ENCODE measurements at places on chromosomes 12 and 14. TPM values are rescaled to one million over a fixed set of nuclear protein-coding genes. Genes with fewer than 3 reads are reported as not detected.
A peak's percentile ranks its signal among the peaks of the same experiment; 100 is the strongest.

- no peak for DNase-seq
Observed at GRCh38 chr14:96662116-96662970, 134.8 kb upstream of the VRK1 start.

DNA sequence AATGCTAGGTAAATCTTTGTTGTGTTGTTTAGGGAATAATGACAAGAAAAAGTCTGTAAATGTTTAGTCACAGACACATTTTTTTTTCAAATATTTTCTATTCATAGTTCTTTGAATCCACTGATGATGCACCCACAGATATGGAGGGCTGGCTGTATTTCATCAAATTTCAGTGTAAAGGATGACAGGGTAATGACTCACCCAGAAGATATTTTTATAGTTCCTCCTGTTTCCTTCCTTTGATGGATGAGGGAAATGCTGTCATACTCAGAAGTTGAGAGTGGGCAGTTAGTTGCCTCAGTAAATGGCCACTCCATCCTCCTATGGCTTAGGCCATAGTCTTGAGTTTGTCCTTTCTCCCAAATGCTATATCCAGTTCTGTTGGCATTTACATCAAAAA is 76.9 kb upstream of the REP15 start:
- peak; percentile 45 for DNase-seq

DNA sequence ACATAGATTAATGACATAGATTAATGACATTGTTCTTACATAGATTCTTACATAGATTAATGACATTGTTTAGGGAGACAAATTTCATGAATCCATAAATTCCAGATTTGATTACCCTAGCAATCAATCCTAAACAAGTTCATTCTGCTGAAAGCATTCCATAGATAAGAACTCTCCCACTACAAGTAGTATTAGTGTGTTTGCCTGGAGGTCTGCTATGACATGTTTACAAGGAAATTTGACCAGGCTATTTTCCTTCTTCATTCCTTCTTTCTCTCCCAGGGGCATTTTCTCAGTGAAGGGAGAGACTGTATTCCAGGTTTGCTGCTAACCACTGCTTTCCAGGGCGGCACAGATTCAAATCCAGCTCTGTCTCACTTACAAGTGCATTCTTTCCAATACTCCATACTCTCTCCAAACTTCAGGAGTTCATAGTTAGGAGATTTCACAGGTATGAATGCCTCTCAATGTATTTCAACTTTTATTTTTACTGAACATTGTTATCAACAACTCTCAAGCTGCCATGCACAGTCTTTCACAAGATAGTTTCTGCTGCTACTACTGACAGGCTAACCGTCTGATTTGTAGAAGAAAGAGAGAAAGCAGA is 134.5 kb downstream of the SLC38A1 start:
- no peak for DNase-seq

- peak; percentile 48 for DNase-seq
Observed at GRCh38 chr12:67647799-67648520, 585 bp upstream of the DYRK2 start.

The ZNF10 gene
- polyA plus RNA-seq, result 7.2 TPM

The RD3L gene
- not detected for polyA plus RNA-seq

- DNase-seq, result no peak
Observed at GRCh38 chr14:89241257-89241656, 175.8 kb downstream of the FOXN3 start.

DNA sequence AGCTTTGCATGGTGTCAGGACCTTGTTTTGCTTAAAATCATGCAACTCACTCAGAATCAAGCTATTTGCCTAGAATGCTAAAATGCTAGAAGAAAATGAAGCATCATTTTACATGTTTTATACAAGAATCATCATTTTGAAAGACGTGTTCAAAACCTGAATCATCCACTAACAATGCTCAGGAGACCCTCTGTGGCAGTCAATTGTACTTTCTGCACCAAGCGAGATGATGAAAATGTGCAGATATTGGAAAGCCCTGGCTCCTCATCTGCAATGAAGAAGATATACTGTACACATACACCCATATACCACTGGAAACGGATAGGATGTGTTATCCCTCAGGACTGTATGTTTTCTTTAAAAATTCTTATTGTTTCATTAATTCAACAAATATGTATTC is 92.7 kb downstream of the DYRK2 start:
- DNase-seq, result no peak

DNA sequence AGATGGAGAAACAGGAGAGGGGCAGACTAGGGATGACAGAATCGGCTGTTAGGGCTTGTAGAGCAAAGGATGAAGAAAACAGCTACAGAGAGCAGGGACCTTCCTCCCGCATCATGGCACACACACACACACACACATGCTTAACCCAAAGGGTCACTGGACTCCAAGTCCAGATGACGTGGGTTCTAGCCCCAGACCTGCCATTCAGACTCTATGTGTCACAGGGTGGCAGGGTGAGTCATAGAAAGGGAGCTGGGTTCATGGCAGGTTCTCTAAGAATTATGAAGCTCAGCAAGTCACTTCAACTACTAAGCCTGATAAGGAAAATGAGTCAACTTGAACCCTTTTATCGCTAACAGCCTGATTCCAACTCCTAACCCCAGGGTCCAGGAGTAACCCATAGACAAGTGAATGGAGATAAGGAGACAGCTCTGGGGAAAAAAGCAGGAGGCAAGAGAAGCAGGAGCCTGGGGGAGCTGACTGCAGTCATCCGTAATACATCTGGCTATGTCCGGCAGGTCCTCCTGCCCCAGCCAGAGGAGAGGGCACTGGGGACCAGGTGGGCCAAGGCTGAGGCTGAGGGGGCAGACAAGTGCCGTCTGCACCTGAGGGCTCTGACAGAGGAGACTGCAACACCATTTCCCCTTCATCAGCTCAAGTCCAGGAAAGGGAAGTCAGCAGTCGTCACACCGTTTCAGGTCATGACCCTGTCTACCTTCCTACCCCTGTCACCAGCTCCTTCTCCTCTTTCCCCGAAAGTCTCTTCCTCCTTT is 3.6 kb upstream of the TNFRSF1A start:
- peak; percentile 83 for DNase-seq

The HELB gene
- 1.1 TPM for polyA plus RNA-seq

DNA sequence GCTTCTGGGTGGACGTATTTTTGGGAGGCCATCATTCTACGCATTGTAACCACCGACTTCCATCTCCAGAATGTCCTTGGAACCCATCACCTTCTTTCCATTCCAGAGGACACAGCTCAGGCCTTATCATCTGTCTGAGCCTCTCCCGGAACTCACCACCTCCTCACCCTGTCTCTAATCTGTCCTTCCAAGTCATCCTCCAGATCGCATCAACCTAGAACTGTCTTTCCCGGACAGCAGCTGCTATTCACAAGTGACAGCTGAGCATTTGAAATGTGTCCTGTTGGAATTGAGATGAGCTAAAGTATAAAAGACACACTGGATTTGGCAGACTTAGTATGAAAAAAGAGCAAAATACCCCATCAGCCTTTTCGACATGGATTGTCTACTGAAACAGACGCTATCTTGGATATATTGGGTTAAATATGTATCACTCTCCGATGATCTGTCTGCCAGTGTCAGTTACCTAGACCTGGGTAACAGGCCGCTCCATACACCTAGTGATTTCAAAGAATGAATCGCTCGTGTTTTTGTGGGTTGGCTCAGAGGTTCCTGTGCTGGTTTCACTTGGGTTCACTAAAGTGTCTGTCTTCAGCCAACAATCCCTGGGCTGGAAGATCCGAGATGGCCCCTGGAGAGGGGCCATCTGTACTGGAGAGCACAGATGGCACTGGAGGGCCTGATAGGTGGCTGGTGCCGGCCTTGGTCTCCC is 104.4 kb upstream of the RFLNA start:
- no peak for DNase-seq

The RIPK3 gene
- polyA plus RNA-seq, result 7.3 TPM

GRCh38 chr12:105423921-105424320 is 93.4 kb downstream of the C12orf75 start:
- DNase-seq, result no peak

- DNase-seq, result no peak
Observed at GRCh38 chr12:121713257-121713777, 765 bp downstream of the TMEM120B start.

- DNase-seq, result no peak
Observed at GRCh38 chr12:124740691-124741137, 123.0 kb downstream of the SCARB1 start.

The EXD2 gene
- 22.7 TPM for polyA plus RNA-seq

The PRR4 gene
- polyA plus RNA-seq, result 4.0 TPM

DNA sequence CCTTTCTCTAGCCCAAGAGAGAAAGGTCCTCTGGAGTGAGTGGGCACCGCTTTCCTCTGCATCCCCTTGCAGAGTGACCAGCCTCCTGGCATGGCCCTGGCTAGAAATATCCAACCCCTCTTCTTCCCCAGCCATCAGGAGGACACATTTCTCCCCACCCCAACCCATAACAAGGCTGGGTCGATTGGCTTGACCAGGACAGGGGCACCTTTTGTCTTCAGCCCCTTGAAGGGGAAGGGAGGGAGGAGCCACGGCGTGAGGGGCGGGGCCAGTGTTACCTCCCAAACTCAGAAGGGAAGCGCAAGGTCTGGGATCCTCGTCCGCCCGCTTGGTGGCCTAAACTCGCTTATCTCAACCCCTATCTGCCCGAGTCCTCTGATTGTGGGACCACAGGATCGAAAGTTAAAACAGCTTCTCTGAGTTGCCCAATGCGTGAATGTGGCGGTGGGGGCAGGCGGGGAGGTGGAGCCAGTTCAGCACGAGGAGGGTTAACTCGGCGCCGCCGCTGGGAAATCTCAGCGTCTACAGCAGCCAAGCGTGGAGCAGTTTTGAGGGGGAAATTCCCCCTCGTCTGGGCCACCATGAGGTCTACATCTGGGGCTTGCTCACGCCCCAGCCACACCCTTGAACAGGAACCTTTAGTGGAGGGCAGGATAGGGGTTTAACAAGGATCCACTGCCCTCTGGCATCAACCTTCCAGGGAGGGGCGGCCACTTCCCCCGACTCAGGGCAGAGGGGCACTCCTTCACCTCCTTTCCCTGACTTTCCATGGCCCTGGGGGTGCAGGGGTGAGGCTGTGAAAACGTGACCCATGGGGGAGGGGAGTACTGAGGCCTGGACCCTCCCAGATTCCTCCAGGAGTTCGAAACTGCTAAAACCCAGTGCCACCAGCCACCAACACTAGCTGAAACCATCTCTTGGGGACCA is 795 bp downstream of the STAT6 start:
- no peak for DNase-seq

The SNRPF gene
- 17.2 TPM for polyA plus RNA-seq

The DHRS2 gene
- 0.20 TPM for polyA plus RNA-seq

DNA sequence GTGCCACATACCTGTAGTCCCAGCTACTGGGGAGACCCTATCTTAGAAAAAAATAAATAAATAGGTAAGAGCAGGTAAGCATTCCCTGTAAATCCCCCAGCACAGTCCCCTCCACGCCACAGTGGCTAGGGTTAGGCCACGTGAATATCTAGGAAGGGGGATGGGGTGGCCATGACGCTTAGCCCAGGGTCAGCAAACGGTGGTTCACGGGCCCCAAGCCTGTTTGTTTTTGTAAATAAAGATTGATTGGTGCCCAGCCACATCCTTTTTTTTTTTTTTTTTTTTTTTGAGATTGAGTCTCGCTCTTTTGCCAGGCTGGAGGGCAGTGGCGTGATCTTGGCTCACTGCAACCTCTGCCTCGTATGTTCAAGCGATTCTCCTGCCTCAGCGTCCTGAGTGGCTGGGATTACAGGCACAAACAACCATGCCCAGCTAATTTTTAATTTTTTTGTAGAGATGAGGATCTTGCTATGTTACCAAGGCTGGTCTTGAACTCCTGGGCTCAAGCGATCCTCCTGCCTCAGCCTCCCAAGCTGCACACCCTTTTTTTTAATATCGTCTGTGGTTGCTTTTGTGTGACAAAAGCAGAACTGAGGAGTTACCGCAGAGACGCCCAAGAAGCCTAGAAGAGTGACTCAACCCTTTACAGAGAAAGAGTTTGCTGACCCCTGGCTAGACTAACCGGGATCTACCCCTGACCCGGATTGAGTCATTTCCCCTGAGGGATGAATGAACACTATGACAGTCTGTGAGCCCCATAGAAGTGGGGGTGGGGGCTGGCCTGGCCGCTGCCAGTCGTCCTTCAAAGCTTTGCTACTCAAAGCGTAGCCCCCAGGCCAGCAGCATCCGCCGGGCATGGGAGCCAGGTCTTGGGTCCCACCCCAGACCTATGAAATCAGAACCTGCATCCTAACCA is 113.7 kb upstream of the NCOR2 start:
- peak; percentile 38 for DNase-seq

The ACSM4 gene
- not detected for polyA plus RNA-seq

GRCh38 chr12:111094157-111095010 is 174.0 kb upstream of the MYL2 start:
- DNase-seq, result no peak

DNA sequence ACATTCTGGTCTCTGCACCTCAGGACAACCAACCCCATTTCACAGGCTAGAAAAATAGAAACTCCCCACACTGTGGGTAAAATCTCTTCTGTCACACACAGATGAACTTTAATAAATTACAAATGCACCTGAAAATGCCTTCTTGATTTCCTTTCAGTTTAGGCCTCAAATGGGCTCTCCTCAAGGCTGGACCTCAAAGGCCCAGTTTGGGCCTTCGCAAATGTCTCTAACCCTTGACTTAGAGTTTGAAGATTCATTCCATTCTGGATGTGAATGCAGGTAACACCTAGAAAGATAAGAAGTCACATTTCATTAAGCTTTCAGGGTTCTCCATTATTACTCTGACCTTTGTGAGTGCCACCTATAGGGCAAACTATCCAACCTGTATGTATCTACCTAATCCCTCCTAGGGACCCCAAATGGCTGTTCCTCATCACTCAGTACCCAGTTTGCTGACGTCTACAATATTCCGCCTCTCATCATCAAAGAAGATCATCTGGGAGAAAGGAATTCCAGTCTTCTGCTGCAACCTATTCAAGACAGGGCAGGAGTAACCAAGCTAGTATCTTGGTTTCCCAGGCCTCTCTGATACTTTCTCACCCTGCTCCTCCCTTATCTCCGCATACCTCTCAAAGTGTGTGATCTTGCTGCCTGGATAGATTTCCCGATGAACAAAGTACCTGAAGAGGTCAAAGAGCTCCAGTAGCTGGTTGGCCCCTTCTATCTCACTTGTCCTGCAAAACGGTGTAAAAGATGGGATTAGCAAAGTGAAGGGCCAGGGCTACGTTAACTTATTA is 776 bp upstream of the CHMP4A start:
- no peak for DNase-seq

- DNase-seq, result peak; percentile 68
Observed at GRCh38 chr12:4271717-4272423, 1.7 kb upstream of the CCND2 start.

The CEP128 gene
- polyA plus RNA-seq, result 1.0 TPM

DNA sequence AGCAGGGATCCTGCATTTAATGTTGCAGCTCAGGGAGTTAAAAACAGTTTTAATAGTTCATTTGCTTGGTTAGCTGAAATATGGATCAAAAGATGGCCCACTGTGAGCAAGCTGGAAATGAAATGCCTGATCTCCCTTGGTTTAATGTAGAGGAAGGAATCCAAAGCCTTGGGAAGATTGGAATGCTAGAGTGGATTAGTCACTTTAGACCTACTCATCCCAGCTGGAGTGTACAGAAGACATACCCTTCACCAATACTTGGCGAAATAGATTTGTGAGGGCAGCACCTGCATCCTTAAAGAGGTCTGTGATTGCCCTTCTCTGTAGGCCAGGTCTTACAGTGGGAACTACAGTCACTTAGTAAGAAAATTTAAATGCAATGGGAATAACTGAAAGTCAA is 58.0 kb upstream of the KRAS start:
- DNase-seq, result no peak

GRCh38 chr14:60311417-60311816 is 62.4 kb downstream of the PPM1A start:
- DNase-seq, result no peak

- DNase-seq, result no peak
Observed at GRCh38 chr14:71532344-71532743, 399.9 kb upstream of the RGS6 start.
